ENCODE measurements at places on chromosomes 7 and 10.

DNA sequence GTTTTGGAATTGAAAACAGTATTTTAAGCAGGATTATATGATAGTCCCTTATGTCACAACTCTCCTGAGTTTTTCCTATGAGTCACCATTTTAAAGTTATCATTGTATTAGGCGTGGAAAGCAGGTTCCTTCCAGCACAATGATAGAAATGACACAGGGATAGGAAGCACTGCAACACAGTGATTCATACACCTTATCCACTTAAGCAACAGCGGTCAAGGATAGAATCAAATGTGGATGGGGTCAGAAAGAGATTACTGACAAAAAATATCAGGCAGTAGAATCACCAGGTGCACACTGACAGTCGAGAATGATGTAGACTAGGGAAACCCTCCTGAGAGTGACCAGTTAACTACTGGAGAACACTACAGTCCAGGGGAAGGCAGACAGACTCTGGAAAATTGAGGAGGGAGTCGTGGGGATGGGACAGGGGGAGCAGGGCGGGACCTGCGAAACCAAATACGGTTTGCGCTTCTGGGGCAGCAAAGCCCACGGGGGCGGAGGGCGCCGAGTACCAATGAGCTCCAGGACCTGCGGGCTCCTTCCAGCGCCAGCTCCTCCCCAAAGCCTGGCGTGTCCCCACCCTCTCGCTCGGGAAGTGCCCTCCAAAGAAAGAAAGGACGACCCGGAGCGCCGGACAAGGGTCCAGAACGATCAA, 479 bp downstream of the PNPLA8 start:
- DNase-seq: no peak

DNA sequence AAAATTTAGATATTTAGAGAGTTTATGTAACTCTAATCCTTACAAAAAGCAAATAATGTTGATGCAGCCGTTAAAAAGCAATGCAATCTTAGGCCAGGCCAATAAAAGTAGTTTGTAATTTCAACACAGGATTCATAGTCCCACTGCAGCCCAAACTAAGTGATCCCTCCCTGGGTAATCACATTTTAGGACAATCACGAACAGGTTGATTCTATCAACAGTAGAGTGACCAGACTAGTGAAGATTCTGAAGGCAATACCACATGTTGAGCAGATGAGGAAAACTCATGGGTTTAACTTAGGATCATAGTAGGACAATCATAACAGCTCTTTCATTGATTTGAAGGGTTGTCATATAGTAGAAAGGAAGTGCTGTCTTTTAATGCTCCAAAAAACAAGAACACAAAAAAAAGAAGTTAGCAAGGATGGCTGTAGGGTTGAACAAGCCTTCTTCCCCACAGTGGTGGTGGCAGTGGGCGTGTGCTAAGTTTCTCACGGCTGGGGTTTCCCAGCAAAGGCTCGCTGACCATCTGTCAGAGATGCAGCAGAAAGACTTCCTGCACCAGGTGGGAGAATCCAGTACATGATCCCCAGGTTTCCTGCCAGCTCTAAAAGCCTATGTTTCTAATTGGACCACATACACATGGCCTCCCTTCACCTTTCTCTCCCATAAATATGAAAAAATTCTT, 212.2 kb downstream of the CHRM2 start:
- no peak for DNase-seq

- DNase-seq: no peak
These were observed 140.6 kb downstream of the NRP1 start for GRCh38 chr10:33193701-33194521.

- peak; percentile 66 for DNase-seq
These were observed at the start of gene PAPOLB for GRCh38 chr7:4861673-4862072. Gene PAPOLB, minus strand, starts transcription at chr7:4862030. Its CDS starts 220 bp downstream, at chr7:4861810.

GRCh38 chr7:101386558-101387231, 24.0 kb downstream of the COL26A1 start:
- no peak for DNase-seq

GRCh38 chr7:139817249-139817648, 11.8 kb upstream of the TBXAS1 start:
- no peak for DNase-seq

DNA sequence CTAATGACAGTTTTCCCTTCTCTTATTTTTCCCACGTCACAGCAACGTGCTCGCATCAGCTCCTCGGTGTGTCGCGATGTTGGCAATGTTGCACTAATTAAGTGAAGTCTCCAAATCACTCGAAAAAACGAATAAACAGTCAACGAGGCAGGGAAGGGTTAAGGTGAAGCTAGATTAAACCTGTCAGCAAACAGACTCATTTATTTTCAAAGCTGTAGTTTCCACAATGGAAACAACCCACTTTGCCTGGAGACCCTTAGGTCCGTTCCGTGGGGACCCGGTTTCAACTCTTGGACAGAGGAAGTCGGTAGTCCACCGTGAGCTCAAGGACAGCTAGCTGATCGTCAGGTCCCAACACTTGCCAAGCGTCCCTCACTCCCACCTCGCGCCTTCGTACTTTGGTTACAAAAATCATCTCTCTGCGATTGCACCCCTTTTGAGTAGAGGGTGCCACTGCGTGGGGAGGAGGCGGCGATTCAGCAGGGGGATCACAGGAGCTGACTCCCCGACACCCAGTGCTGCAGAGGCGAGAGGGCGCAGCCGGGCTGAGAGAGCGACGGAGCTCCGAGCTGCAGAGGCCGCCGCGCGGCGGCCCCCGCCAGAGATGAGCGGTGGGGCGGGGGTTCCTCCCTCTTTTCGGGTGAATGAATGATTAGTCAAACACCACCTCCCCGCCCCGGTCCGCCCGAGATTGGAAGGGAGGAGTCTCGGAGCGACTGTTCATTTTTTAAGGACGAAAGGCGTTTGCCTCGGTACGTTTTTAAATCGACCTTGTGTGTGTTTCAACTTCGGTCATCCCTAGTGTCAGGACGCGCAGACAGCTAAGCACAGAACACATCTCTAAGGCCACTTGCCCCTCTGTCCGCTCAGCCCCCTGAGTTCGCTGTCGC, 1.3 kb upstream of the BMPER start:
- no peak for DNase-seq

Data from natural killer cell (primary cell).